DND-41 (cell line): ENCODE measurements at places on chromosomes 1 and 21.

- no peak for DNase-seq
Observed at GRCh38 chr1:239125027-239125426, 261.3 kb upstream of the CHRM3 start.

GRCh38 chr1:204920511-204920910, 49.8 kb downstream of the NFASC start:
- no peak for DNase-seq

DNA sequence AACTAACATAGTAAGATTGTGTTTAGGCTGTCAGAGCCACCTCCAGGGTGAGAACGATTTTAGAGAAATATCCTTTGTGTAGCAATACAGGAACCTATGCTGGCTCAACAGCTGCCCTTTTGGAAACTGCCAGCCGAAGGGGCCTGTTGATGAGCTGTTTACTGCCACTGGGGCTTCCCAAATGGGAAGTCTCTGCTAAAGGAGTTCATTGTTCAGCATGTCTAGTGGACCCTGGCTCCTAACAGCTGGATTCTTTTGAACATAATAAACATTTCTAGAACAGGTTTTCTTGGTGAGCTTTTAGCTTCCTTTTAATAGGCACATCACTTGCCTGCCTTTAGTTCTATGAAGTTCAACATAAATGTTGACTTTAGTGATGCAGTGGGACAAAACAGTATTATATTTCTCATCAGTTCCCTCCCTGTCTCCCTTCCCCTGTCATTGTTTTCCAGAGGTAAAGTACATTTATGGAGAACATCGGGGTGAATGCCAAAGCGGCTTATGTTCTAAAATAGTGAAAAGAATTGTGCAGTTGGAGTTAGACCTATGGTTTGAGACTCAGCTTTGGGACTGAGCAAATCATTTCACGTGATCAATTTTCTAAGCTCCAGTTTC, 57.4 kb downstream of the UCK2 start:
- no peak for DNase-seq

- no peak for DNase-seq
Observed at GRCh38 chr1:192610112-192610889, 25.6 kb upstream of the RGS13 start.

DNA sequence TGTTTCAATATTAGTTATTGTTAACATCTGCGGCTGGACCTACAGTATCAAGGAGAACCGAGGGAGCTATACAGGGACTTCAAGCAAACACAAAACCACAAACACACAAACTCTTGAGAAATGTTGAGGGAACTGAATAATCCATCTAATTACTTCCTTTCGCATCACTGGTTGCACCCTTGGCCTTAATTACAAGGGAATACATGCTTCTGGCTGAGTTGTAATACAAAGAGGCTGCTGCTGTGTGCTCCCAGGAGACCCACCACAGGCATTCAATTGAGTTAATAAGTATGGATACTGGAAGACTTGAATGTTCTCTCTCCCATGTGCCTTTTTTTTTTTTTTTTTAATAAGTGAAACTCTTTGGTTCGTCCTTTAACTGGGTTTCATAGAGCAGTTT, 16.8 kb upstream of the SMYD2 start:
- DNase-seq, result no peak

DNA sequence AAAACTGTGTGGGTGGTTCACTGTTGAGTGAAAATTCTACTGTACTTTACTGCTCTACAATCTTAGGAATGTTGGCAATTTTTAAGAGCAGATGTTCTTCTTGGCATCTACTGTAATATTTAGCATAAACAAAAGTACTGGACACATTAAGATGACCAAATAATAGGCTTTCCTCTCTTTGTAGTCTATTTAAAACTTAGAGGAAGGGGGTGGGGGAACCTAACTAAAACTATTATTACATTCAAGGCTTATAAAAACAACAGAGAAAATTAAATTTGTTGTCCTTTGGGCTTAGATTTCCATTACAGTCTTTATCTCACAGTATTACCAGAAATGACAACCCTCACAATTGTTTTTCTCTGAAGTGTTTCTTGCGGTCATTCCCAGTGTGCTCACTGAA, 181.2 kb downstream of the PLPPR4 start:
- no peak for DNase-seq

GRCh38 chr21:37207441-37208009, 59.6 kb downstream of the VPS26C start:
- DNase-seq, result no peak

DNA sequence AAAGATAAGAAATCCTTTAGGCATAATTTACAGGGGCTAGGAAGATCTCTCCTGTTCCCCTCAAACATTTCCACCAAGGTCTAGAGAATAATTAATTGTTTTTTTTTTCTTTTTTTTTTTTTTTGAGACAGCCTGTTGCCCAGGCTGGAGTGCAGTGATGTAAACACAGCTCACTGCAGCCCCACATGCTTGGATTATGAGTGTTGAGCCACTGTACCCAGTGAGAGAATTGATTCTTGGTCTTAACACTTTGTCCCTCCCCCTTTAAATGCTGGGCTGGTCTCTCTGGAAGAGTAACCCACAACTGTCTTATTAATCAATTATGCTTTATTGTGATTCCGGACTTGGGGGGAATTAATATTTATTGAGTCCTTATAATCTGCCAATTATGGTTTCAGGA, 33.4 kb downstream of the ATF3 start:
- no peak for DNase-seq

DNA sequence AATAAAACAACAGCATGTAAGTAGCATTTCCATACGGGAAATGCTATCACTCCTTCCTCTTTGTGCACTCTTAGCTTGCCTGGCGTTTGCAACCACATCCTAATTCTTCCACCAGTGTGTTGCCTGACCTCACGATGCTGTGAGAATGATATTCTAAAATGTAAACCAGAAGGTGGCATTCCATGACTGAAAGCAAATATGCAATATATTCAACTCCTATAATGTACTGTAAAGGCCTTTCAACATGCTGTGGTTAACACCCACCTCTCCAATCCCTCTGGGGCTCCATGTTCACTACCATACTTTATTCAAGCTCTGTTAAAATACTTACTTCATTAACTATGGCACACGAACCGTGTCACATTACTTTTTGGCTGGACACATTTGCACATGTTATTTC, 420.6 kb upstream of the DEPDC1 start:
- no peak for DNase-seq

DNA sequence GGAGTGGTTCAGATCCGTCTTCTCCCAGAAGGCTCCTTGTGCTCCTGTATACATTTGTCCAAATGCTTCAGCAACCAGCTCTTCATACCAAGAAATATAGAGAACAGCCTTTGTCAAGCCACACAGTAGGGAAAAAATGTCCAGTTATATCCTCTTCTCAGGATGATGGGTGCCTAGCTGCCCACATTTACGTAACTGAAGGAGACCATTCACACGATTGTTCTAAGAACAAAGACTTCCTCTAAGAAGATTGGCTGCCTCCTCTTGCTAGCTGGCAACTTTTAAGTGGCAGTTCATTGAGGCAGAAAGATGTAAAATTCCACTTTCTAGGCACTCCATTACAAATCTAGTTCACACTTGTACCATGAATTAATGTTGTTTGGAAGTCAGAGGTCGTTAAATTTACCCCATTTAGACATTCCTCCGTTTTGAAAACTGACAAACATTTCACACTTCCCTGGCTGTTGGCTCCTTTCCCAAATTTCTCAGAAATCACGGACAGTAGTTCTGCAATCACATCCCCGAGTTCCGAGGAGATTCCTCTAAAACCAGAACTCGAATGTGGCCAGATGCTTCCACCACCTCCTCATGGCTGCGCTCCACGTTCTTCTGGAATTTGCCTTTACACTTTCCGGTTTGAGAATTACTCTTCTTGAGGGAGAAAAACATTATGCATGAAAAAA, 45.6 kb upstream of the CSF1 start:
- no peak for DNase-seq
